ENCODE measurements at places on chromosomes 6 and 20.
A peak's percentile ranks its signal among the peaks of the same experiment; 100 is the strongest.

- no peak for DNase-seq
Observed at GRCh38 chr20:31769681-31770080, 30.6 kb downstream of the TPX2 start.

DNA sequence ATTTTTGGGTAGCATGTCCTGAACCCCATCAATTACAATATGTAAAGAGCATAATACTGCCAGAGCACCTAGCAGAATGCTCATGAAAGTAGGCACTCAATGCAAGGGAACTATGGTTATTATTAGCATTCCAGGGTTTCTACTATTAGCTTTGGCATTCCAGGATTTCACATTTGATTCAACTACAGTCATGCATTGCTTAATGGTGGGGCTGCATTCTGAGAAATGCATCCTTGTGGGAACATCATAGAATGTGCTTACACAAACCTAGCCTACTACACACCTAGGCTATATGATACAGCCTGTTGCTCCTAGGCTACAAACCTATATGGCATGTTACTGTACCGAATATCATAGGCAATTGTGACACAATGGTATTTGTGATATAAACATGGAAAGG is 247.8 kb downstream of the CD83 start:
- DNase-seq, result peak; percentile 15

DNA sequence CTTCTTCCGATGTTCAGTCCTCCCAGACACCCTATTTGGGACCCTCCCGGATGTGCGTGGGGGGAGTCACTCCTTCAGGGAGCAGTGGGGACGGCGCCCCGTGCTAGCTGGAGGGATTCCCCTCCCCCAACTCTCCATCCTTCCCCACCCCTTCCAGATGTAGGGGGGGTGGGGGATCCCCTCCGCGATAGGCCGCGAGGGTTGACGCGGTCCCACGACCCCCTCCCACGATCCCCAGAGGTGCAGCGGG is 548 bp downstream of the GNL1 start:
- DNase-seq, result no peak

DNA sequence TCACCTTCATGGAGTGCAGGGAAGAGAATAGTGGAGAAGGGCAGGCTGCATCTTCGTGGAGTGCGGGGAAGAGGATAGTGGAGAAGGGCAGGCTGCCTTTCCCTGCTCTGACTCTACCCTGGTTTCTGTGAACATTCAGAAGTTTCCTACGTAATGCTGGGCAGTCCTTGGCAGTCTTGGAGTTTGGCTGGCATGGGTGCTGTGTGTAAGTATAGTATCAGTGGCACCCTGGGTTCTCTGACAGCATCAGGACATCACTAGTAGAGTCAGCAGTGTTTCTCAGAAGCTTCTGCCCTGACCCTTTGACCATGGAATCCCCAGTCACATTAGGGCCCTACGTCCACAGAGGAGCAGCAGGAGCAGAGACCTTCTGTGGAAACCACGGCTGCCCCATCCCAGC is 352.9 kb downstream of the NRN1 start:
- no peak for DNase-seq

DNA sequence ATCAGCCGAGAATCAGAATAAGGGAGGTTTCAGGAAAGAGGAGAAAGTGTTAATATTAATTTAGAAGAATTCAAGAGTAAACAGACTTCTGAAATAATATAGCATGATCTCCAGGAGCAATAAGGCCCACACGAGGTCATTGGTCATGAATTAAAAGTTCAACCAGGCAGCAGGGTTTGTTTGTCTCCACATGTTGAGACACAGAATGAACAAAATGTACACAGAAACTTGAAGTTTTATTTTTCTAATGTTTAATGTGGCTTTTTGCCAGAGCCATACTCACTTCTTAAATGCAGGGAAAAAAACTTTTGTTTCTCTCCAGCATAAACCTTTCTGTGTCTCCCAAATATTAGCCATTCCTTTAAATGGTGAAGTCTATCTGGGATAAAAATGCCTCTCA is 504.5 kb downstream of the HDGFL1 start:
- DNase-seq, result no peak

- DNase-seq, result no peak
Observed at GRCh38 chr6:147154454-147154853, 49.8 kb upstream of the STXBP5 start.

GRCh38 chr20:50636601-50637540 is 54.5 kb downstream of the RIPOR3 start:
- no peak for DNase-seq

GRCh38 chr6:133544419-133544818 is 303.3 kb downstream of the EYA4 start:
- no peak for DNase-seq

- no peak for DNase-seq
Observed at GRCh38 chr6:167835260-167835659, 8.5 kb downstream of the AFDN start.

DNA sequence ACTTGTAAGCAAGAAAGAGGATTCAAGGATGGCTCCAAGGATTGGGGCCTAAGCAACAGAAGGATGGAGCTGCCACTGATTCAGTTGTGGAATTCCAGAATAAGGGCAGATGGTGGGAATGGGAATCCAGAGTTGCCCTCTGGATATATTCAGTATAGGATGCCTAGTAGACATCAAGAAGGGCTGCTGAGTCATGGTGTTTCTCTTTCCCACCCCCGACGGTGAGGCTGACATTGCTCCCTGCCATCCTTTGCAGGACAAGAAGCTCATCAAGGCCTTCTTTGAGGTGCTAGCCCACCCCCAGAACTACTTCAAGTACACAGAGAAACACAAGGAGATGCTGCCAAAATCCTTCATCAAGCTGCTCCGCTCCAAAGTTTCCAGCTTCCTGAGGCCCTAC is 11.2 kb upstream of the ZNF76 start:
- DNase-seq, result no peak

DNA sequence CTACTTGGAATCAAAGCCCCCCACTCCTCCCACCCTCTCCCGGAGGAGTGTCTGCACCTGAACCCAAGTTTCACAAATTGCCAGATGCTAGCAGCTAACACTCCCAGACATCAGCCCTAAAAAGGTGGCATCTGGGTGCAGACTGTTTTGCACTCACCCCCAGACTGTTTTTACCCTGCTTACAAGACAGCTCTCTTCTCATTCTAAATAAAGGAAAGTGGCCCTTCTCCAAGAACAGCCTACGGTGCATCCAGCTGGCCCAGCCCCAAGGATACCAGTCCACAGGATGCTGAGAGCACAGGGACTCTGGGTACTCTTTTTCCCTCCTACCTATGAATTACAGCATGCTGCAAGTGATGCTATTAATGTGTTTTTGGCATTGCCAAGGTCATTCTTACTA is 842.0 kb upstream of the FLRT3 start:
- DNase-seq, result no peak

DNA sequence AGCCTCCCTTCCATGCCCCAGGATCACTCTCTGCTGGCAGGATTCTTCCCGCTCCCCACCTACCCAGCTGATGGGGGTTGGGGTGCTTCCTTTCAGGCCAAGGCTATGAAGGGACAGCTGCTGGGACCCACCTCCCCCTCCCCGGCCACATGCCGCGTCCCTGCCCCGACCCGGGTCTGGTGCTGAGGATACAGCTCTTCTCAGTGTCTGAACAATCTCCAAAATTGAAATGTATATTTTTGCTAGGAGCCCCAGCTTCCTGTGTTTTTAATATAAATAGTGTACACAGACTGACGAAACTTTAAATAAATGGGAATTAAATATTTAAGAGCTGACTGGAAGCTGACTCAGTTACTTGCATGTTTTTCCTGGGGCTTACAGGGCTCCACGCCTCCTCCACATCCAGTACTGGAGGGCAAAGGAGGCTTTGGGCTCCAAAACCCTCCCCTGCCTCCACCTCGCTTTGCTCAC is 24.3 kb upstream of the FANCE start:
- DNase-seq, result peak; percentile 70

- DNase-seq, result no peak
Observed at GRCh38 chr6:30042914-30043313, 18.2 kb upstream of the POLR1H start.

- no peak for DNase-seq
Observed at GRCh38 chr6:144364782-144365181, 79.6 kb downstream of the UTRN start.

DNA sequence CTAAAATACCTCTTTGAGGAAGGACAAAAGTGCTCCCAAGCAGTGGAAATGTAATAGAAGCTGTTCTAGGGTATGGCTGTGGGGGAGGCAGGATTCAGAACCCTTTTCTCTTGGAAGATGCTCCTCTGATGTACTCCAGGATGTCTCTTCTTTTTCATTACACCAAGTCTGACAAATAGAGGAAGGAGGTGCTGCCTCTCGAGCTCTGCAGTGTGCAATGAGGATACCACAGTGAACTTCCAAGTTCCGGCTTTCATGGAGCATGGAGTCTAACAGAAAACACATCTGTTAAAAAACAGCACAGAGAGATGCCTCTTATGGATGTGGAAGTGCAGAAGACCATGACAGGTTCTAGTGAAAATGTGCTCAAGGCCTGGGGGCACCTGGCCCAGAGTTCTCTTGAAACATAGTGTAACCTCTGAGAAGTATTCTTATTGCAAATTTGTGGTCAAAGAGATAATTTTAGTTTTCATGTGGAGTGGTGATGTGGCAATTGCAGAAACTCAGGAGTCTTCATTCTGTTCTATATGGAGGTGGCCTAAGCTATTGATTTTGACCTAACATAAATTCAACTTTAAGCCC is 362.0 kb upstream of the CITED2 start:
- no peak for DNase-seq

- DNase-seq, result no peak
Observed at GRCh38 chr20:17885544-17885943, 83.0 kb downstream of the SNX5 start.

- DNase-seq, result no peak
Observed at GRCh38 chr20:57065646-57066045, 200.8 kb downstream of the BMP7 start.

- no peak for DNase-seq
Observed at GRCh38 chr6:3427687-3428085, 29.2 kb downstream of the SLC22A23 start.

DNA sequence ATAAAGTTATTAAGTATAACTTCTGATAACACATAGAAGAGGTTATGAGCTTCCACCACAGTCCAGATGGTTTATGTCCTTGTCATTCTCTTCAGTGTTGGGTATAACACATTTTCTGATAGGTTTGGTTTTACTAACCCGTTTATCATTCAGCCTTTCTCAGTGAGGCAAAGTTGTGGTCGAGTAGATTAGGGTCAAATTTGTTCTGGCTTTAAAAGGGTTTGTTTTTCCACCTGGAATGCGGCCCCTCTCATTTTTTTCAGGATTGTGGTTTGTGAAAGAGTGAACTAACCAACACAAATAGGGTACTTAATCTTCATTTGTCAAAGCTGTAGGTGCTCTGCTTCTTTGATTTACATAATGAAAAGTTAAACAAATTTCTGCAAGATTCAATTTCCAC is 204.2 kb upstream of the ASCC3 start:
- no peak for DNase-seq

DNA sequence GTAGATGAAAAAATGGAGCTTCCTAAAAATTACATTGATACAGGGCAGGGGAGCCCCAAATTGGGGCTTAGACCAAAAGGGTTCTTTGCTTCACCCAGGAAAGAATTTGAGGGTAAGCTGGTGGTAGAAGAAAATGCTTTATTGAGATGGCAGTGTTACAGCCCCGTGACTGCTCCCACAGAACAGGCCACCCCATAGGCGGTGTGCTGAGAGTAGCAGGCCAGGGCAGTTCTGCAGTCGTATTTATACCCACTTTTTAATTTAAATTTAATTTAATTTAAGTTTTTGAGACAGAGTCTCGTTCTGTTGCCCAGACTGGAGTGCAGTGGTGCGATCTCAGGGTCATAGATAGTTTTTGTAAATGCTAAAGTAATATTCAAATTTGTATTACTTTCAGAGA is 265.0 kb downstream of the CDH26 start:
- no peak for DNase-seq

GRCh38 chr6:44856479-44856878 is 469.0 kb downstream of the CDC5L start:
- DNase-seq, result peak; percentile 12

- no peak for DNase-seq
Observed at GRCh38 chr6:157989541-157990289, 8.1 kb downstream of the SYNJ2 start.

- DNase-seq, result no peak
Observed at GRCh38 chr6:69863766-69864165, 2.6 kb upstream of the COL19A1 start.

DNA sequence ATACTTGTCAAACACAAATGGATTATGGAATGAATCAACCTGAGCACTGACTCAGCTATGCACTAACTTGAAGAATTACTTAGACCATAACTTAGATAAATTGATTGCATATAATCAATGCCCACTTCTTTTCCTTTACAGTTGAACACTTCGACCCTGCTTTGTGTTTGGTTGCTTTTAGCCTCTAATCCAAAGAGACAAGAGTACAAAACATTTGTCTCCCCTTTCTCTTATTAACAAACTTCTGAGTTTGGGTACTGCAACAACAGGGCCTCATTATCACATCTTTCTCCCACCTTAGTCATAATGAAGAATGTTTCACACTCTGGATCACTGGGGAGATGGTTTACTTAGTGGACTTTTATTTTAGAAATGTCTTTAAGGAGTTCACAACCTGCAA is 2.6 kb upstream of the TAAR6 start:
- DNase-seq, result no peak

- DNase-seq, result no peak
Observed at GRCh38 chr6:33896391-33897188, 92.8 kb upstream of the MLN start.

DNA sequence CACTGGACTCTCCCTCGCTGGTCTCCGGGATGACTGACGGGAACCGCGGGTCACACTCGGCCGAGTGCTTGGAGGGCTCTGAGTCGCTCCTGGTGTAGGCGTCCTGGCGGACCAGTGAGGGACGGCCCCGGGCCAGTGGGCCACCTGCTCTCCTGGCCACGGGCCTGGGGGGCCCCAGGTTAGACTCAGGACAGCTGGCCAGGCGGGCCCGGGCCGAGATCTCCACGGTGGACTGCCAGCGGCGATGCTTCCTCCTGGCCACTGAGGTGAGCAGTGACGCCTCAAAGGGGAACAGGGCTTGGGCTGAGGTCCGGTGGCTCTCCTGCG is 11.9 kb downstream of the DACT2 start:
- DNase-seq, result no peak

- no peak for DNase-seq
Observed at GRCh38 chr20:14570811-14571210, 233.4 kb upstream of the FLRT3 start.

DNA sequence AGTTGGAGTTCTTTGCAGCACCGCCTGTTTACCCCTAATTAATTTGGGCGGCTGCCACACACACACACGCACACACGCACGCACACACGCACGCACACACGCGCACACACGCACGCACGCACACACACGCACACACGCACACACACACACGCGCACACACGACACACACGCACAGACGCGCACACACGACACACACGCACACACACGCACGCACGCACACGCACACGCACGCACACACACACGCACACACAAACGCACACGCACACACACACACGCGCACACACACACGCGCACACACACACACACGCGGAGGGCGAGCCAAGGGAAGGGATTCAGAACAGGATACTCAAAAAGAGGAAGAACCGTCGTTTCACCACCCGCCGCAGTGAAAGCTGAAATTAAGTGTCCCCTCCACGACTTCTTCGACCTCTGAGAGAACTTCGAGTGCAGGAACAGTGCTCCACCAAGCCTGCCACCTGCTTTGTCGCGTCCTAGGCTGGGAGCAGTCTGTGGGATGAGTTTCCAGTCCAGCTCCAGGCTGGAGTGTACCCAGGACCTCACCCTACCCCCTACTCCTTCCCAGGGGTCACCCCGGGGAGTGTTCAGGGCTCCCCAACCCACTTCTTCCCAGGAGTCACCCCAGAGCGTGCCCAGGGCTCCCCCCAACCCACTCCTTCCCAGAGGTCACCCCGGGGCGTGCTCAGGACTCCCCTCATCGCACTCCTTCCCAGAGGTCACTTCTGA is 1.1 kb downstream of the RNASET2 start:
- no peak for DNase-seq

All from fibroblast of skin of left quadriceps (primary cell).